ENCODE measurements at places on chromosomes 2 and 18. TPM values are rescaled to one million over a fixed set of nuclear protein-coding genes. Genes with fewer than 3 reads are reported as not detected.

DNA sequence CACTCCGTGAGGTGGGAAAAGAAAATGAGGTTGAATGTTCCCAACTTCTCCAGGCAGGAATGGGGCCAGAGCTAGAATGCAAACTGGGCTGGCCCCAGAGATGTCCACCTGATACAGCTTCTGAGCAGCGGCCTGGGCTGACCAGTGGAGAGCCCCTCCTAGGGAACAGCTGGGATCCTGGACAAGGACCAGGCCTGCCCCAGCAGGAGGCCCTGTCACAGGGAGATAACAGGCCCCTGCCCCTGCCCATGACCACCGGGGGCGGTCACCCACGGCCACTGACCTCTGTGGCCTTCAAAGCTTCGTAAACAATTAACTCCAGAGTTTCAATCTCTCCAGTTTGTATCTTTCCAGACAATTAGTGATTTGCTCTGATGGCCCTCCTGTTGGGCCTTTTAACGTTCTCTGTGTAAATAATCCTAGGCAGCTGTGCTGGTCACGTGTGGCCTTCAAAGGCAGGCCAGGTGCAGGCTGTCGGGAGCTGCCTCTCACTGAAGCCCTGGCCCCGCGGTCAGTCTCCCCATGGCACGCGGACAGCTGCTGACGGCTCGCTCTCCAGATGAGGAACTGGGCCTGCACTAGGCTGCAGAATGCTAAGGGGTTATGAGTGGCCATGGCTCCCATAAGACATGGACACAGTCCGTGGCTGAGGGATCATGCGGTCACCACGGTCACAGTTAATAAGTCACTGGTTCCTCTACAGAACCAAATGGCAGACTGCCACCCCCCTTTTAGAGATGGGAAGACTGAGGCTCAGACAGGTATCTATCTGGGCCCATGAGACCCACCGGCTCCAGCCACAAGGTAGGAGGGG is 9.2 kb downstream of the HS6ST1 start:
- no peak for DNase-seq

The SLC19A3 gene
- total RNA-seq, result not detected

GRCh38 chr18:4412286-4412685 is 42.8 kb downstream of the DLGAP1 start:
- DNase-seq, result no peak

The CD8B2 gene
- 2.2 TPM for total RNA-seq

DNA sequence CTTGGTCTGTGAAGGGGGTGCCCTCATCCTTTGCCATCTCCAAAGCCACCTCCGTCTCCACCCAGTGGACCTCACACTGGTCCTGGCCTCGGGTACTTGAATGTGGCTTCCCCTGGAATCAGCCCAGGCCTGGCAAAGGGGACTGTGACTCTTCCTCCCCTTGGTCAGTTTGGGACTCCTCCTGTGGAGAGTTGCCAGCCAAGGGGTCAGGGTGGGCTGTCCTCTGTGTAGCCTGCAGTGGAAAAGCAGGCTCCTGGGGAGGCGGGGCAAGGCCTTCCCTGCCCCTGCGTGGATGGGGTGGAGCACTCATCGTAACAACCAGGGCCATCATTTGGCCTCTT is 59.8 kb downstream of the INHBB start:
- DNase-seq, result no peak

GRCh38 chr2:64455545-64455944 is 1.6 kb downstream of the LGALSL start:
- no peak for DNase-seq

DNA sequence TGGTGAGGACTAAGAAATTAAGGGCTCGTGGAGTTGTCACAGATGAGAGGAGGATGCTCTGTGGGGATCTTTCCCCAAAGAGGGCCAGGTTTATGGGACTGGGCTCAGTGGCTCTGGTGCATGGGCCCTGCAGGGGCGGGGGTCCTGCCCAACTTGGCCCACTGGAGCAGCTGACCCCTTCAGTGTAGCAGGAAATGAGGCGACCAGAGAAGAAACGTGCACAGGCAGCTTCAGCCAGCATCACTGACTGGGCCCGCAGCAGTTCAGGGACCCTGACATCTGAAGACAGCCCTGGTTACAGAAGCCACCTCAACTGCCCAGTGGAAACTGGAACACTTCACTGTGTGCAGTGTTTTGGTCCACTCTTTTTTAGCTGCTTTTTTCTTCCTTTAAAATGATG is 72.8 kb downstream of the EMILIN2 start:
- no peak for DNase-seq

- no peak for DNase-seq
These were observed 540.5 kb downstream of the SLC4A3 start for GRCh38 chr2:220167956-220168355.

Measured in T-cell (primary cell).